WTC11 (cell line): ENCODE measurements at places on chromosomes 2 and 18. TPM values are rescaled to one million over a fixed set of nuclear protein-coding genes. Genes with fewer than 3 reads are reported as not detected.

The SOWAHC gene
- total RNA-seq: 14.2 to 18.6 TPM (median 14.5 TPM) in 3 replicates

The ZNF513 gene
- total RNA-seq: 23.6 to 27.4 TPM (median 24.5 TPM) in 3 replicates

The RND3 gene
- 50.6 to 64.4 TPM (median 55.8 TPM) in 3 replicates for total RNA-seq

The IL37 gene
- 0.30 to 0.48 TPM in 2 of 3 replicates, not detected in the other for total RNA-seq

The SERPINB5 gene
- total RNA-seq: 0.17 to 0.25 TPM (median 0.18 TPM) in 3 replicates

The MALL gene
- total RNA-seq: 3.8 to 5.5 TPM (median 5.0 TPM) in 3 replicates

The MOCOS gene
- 4.2 to 5.3 TPM (median 4.8 TPM) in 3 replicates for total RNA-seq

The TUBB8B gene
- total RNA-seq: 0.94 to 1.6 TPM (median 1.2 TPM) in 3 replicates

The PASK gene
- total RNA-seq: 64.7 to 80.9 TPM (median 72.8 TPM) in 3 replicates

The GALM gene
- total RNA-seq: 11.2 to 13.5 TPM (median 12.3 TPM) in 3 replicates
